ENCODE measurements at places on chromosomes 5 and 9.

DNA sequence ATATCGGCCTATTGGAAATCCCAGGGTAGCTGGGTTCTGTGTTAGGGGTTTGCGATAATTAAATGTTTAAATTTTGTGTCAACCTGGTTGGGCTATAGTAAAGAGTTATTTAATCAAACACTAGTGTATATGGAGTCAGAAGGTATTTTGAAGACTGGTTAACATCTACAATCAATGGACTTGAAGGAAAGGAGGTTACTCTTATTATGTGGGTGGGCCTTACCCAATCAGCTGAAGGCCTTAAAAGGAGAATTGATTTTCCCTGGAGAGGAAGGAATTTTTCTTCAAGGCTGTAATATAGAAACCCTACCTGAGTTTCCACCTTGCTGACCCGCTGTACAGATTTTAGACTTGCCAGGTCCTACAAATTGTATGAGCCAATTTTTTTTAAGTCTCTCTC, 411.4 kb downstream of the IRX1 start:
- DNase-seq: no peak

DNA sequence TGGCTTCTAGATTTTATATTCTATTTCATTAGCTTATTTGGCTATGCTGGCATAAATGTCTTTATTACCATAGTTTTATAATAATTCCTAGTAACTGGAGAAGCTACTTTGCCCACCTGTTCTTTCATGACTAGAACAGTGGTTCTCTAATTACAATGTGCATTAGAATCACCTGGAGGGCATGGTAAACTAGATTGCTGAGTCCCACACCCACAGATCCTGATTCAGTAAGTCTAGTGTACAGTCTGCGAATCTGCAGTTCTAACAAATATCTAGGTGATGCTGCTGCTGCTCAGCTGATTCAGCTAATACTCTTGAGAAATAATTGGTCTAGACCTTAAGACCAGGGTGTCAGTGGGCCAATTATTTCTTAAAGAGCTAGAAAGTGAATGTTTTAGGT, 35.5 kb downstream of the RNF38 start:
- no peak for DNase-seq

DNA sequence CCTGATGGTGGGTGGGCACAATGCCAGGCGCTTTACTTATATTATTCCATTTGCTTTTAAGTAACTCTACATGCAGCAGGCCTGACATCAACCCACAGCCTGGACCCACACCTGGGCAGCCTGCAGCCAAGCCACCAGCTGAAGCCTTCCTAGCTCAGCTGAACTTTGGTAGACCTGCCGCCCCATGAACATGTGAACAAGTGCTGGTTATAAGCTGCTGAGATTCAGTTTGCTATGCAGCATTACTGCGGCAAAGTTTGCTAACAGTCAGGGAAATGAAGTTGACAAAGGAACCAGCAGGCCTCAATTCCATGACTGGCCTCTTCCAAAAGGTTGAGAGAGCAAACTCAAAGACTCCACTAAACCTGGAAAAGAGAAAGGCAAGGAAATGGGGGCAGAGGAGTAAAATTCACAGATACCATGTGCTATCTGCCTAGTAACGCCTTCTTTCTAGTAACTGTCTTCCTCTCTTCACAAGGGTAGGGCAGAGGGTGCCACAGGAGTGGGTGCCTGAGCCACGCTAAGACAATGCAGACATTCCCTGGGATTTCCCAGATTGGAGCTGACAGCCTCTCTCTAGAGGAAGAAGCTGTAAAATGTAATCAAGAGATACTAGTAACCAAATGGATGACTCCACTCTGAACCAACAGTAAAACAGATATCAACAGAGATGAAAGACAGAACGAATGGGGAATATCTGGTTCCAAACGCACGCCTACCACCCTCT, 2.9 kb downstream of the BOD1 start:
- DNase-seq: no peak

- DNase-seq: no peak
These were observed at the start of gene HRCT1 for GRCh38 chr9:35905912-35906679. Gene HRCT1 (plus strand): TSS chr9:35906202. CDS start chr9:35906288, 86 bp downstream.

DNA sequence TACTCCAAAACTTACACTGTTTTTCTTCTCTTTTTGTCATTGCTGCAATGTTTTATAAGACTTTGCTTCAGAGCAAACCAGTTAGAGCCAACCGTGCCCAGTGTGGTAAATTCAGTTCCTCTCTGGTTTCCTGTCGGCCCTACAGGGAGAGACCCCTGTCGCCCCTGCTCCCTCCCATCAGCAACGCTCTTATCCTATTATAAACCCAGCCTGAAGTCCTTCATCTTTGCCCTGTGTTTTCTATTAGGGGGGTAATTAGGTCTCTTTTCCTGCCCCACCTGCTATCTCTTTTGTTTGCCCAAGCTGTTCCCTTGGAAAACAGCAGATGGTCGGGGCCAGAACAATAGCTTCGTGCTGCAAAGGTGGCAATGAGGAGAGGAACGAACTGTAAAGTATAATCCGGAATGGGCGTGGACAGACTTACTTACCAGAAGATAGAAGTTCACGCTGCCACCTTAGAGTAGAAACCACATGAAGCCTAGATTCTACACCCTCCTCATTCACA, 21.4 kb upstream of the OTULINL start:
- DNase-seq: no peak

DNA sequence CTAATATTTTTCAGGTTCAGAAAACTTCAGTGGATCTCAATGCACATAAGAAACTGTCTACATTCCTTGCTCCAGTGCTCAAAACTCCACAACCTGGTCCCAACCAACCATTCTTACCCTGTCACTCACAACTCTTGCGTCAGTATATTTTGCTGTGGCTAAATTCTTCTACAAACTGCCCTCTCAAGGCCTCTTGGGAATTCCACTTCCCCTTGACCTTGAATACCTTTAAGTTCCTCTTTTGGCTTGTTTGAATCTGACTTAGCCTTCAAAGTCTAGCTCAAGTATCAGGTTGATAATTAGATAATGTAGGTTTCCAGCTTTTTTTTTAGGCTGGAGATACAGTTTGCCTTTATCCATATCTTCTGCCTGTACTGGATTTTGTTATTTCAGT, 128.3 kb downstream of the SLF1 start:
- DNase-seq: no peak

DNA sequence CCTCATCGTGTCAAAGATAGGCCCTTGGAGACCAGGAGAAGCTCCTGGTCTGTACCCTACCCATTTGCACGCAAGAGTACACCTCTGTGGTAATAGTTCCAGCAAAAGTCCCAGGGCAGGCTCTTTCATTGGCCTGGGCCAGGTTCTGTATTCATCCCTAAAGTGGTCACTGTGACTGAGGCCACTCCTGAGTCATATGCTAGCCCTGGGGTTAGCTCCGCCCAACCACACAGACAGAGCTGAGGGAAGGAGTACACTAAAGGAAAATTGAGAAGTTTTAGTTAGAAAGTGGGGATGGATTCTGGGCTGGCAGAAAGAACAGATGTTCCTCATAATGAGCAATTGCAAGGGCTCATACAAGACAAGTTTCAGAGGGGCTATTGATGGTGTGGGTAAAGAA, 206.7 kb downstream of the ARHGAP26 start:
- DNase-seq: no peak

GRCh38 chr9:6014670-6015270, 654 bp downstream of the RANBP6 start:
- no peak for DNase-seq

DNA sequence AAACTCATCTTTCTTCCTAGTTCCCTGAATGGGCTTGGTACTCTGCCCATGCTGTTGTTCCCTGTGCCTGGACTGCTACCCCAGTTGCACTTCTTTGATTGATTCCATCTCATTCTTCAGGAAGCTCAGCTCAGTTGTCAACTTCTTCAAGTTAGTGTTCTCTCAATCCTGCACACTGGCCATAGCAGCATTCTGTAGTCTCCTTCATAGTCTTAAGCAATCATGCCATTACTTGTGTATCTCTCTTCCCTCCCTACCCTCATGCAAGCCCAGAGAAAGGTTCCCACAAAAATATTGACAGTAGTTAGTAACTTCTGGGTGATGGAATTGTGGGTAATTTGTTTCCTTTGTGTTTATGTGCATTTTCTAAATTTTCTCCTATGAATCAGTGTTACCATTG, 5.5 kb downstream of the KDM4C start:
- DNase-seq: no peak

DNA sequence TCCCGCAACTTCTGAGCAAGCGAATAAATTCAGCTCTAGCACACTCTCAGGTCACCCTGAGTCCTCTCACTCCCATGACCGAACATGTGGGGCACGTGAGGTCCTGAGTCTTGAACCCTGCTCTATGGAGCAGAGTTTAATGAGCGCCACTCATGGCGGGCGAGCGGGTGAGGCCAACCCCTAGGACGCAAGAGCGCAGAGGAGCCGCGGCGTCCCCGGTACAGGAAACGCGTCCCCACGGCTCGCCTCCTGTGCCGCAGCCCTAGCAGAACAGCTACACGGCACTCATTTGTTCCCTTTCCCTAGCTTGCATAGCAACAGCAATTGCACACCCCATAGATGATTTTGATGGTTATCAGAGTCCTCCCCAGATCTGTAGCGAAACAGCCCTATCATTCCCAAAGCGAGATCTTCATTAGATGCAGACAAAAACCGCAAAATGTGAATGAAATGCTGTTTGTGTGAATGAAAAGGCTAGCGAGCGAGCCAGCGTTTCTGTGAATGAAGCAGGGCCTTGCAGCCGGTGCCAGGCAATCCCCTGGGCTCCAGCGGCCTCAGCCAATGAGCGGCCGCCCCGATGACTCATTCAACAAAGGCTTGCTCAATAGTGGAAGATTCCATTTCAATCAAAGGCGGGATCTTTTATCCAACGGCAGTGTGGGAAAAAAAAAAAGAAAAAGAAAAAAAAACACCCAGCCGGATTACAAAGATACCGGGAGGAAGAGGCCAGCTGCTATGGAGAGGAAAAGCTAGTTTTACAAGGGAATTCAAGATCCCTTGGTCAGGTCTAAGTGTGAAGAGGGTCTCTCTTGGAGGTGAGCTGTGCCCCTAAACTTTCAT, 1.5 kb upstream of the SHC3 start:
- no peak for DNase-seq

GRCh38 chr9:4117835-4118610, 181.8 kb downstream of the GLIS3 start:
- DNase-seq: peak; percentile 20

DNA sequence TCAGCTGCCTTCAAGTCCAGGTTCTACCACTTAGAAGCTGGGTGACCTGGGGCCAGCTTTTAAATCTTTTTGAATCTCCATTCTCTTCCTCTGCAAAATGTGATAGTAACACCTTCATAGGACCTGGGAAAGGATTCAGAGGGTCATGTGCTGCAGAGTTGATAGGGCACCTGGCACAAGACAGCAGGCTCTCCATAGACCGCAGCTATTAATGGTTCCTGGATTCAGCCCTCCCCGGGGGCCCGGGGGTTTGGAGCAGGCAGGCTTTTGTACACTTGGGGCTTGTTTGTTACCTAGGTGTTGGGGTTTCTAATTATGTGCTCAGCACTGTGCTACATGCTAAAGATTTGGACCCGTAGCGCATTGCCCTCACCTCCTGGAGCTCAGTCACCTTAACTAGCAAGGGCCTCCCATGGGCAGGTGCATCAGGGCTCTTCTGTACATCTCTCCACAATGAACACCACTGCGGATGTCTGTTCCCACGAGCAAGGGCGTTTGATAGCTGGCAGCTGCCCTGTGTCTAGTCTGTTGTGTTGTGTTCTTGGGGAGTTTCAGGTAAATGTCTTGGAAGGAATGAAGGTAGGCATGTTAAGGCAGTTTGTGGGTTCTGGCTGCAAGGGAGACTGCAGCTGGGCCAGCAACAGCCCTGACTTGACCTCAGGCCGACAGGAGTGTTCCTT, 12.1 kb downstream of the PRRC2B start:
- no peak for DNase-seq

GRCh38 chr9:120668399-120668798, 45.9 kb downstream of the MEGF9 start:
- DNase-seq: no peak

GRCh38 chr5:161301586-161301985, 244.9 kb downstream of the GABRB2 start:
- DNase-seq: no peak

- DNase-seq: peak; percentile 40
These were observed 29.8 kb upstream of the HMCN2 start for GRCh38 chr9:130235558-130236435.

- DNase-seq: no peak
These were observed 16.6 kb downstream of the STOM start for GRCh38 chr9:121353241-121354061.

- DNase-seq: no peak
These were observed 269.5 kb downstream of the SEC61B start for GRCh38 chr9:99491408-99492158.

DNA sequence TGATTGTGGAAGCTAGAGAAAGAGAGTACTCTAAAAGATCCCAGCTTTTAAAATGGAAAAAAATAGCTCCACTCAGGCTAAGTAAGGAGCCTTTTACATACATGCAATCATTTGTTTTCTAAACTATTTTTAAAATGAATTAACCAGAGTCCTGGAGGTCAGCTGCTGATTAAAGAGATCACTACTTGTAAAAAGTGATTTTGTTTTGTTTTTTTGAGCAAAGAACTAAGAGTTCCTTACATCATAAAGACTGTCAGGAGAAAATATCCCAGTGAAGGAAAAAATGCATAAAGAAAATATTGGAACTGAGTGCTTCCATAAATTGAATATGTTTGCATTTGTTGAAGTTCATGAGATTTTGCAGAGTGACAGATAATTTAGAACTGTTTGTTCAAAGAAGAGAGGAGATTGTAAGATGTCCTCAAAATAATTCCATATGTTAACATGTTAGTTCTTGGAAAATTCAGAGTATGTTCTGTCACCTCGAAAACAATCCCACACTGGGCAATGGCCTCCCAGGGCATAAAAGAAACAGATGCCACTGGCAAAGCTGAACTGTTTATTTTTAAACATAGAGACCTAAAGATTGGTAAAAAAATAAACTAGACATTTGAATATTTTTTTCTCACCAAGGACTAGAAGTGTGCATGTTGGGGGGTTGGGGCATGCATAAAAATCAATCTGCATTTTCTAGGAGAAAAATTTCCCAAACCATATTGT, 264.7 kb downstream of the NPR3 start:
- DNase-seq: no peak

GRCh38 chr5:37112383-37112991, 136.7 kb downstream of the CPLANE1 start:
- no peak for DNase-seq

DNA sequence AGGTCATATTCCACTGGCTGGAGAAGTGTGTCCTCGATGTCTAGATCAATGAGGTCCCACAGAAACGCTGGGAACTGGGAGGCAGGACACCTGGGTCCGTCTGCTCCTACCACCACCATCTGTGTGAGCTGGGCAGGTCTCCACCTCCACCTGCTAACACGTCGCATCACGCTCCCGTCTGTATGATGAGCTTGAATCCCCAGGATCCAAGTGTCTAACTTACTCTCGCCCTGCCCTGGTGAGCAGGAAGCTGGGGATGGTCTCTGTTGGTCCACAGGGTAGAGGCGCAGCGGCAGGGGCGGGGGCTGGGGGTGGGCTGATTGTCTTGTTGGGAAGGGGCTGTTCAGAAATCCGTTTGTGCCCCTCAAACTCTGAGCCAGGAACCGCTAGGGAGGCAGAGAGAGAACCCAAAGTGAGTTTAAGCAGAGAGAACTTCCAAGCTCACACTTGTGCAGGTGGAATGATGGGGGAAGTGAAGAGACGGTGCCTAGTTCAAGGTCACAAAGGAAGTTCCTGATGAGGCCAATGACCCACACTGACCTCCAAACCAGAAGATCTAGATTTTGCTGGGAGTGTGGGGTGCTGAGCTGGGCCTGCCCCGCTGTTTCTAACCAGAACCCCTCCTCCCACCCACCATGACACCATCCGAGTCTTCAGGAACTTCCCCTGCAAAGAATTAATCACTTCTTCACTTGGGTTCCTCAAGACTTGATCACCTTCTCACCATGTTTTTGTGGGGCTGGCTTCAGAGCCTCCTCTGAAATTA, 21.1 kb downstream of the ORM2 start:
- no peak for DNase-seq

GRCh38 chr5:94613583-94613982, 4.8 kb downstream of the KIAA0825 start:
- no peak for DNase-seq
